ENCODE measurements at places on chromosomes 7 and 10.
A peak's percentile ranks its signal among the peaks of the same experiment; 100 is the strongest.

GRCh38 chr7:68707159-68707558 is 891.1 kb upstream of the AUTS2 start:
- no peak for DNase-seq

DNA sequence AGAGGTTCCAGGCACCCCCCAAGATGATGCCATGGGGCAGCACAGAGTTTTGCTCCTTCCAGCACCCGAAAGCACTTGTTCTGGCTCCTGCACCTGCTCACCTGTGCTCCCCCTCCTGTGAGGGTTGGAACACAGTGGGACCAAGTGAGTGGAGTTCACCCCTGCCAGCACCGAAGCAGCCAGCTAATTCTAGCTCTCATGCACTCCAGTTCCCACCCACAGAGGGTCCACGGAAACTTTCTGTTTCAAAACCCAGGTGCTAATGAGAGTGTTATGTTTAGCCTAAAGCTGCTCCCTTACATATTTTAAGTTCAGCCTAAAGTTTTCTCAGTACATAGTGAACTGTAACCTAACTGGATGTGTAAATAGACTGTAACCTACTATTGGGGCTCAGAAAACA is 42.6 kb upstream of the SLC35G1 start:
- DNase-seq = no peak

DNA sequence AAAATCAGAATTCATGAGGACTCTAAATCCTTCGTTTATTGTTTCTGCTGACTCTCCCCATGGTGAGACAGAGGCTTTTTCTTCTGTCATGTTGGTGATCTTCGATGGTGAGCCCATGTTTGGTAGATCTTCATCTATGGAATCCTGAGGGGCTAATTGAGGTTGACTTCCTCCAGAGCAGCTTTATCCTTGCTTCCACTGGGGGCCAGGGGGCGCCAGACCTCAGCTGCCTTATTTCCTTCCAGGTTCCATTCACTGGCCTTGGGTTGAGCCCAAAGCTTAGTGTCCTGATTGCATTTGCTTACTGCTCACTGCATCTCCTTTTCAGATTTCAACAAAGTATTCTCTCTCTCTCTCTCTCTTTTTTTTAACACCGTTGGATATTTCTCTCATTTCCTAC is 80.7 kb downstream of the GCC1 start:
- DNase-seq = no peak

DNA sequence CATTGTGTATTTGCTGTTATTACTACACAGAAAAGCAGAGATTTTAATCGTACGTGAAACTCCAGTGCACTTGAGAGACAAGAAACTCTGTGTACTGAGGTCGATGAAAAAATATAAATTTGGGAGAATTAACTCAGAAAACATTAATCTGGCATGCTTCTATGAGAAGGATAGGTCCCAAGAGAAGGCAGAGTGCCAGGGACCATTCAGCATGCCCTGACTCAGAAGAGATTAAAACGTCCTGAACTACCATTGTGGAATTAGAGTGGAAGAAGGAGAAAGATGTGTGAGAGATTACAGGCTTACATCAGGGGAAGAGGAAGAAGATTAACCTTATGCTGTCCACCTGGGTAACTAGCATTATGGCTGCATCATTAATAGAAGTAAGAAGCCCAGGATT is 72.4 kb downstream of the REEP3 start:
- no peak for DNase-seq

DNA sequence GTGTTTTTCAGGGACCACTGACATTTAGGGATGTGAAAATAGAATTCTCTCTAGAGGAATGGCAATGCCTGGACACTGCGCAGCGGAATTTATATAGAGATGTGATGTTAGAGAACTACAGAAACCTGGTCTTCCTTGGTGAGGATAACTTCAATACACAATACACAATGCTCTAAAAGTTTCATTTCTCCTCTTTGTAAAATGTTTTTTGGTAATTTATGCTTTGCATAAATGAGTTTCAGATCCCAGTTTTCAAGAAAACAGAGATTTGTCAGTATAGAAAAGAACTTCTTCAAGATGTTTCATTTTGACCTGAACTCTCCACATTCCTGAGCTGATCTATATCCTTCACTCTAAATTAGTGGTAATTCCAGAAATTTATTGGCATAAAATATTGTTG is 14.2 kb downstream of the ZNF92 start:
- DNase-seq = no peak

- no peak for DNase-seq
These were observed 22.7 kb upstream of the TM9SF3 start for GRCh38 chr10:96609510-96609909.

DNA sequence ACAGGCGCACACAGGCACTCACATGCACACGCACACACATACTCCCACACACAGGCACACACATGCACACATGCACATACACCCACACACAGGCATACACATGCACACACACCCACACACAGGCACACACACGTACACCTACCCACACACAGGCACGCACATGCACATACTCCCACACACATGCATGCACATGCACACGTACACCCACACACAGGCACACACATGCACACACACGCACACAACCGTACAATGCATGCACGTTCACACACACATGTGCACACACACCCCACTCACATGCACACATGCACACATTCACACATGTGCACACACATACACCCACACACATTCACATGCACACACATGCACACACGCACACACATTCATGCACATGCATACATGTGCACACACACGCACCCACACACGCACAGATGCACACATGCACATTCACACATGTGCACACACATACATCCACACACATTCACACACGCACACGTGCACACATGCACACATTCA is 59.3 kb downstream of the MKI67 start:
- DNase-seq = no peak

- DNase-seq = peak; percentile 21
These were observed 55.8 kb upstream of the LANCL2 start for GRCh38 chr7:55309040-55309991.

- no peak for DNase-seq
These were observed 212.2 kb upstream of the NRG3 start for GRCh38 chr10:81662837-81663236.

DNA sequence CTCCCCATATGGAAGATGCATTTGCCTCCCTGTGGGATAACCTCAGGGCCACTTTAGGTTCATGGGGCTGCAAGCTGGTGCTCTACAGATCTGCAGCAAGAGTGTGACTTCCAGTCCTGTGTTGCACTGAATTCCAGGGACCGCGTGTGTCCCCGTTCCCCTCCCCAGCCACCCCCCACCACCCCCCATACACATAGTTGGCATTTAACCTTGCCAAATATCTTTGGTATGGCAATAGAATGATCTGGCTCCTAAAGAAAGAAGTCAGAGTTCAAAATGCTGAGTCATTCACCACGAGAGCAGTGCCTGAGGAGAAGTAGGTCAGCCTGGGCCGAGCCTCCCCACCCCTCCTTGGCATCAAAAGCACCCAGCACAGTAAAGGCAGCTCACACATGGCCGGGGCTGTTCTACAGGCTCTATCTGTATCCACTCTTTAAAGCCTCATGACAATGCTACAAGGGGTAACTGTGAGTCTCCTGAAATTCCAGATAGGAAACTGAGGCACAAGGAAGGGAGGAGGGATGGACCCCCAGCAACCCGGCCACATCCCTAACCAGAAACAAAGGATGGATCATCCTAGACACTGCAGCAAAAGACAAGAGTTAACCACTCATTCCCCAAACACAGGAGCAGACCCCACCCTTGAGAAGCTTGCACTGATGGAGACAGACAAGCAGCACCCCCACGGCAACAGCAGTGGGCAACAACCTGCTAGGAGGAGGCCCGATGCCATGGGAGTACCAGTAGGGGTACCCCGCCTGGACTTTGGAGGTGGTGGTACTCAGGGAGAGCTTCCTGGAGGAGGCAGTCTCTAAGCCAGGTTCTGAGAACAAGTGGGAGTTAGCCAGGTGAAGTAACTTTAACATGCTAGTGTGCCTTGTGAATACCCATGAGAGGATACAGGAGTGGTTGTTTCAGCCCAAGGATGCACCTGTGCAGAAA is 70.3 kb upstream of the NANOS1 start:
- DNase-seq = no peak

GRCh38 chr10:118542745-118543144 is 52.7 kb downstream of the PRLHR start:
- no peak for DNase-seq

DNA sequence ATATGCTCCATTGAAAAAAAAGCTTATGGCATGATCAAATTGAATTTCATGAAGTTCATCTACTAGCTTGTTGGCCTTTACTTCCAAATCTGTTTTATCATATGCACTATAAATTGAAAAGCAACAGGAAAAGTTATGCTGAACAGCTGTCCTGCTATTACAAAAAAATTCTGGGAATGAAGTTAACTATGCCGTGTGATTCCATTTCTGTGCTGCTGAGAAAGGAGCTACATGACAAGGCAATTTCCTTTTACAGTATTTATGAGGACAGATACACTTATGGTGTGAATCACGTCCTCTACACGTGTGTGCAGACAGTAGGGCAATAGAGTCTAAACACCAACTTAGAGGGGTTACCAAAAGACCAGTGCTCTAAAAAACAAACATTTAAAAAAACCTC is 426.5 kb upstream of the AKR1E2 start:
- no peak for DNase-seq

DNA sequence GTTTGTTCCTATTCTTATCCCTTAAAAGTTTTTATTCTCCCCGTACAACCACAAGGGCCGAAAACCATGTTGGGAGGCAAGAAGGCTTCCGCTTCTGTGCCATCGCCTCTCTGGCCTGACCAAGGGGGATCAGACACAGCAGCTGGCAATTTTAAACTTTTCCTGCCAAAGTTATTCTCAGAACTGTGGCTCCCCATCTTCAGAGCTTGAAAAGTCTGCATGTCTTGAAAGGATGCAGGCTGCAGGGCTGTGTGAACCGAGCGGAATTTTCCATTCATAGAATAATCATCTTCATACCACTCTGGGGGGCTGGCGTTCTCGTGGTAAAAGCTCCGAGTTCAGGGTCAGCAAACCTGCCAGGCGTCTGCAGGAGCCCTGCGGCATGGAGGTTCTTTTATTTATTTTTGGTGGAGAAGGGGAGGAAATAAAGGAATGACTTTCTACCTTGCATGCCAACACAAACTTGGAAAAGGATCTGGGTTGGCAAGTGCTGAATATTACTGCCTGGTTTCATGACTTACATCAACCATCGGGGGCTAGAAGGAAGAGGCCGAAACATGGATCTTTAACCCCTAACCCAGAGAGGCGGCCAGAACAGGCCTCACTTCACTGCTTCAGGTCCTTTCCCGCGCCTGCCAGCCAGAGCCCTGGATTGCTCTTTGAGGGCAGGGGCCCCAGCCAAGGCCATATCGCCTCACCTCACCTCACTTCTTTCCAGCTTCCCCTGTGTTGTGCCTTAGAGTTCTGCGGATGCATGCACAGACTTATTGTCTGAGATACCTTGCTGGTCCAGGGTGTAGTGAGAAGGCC is 3.0 kb upstream of the NANOS1 start:
- no peak for DNase-seq

DNA sequence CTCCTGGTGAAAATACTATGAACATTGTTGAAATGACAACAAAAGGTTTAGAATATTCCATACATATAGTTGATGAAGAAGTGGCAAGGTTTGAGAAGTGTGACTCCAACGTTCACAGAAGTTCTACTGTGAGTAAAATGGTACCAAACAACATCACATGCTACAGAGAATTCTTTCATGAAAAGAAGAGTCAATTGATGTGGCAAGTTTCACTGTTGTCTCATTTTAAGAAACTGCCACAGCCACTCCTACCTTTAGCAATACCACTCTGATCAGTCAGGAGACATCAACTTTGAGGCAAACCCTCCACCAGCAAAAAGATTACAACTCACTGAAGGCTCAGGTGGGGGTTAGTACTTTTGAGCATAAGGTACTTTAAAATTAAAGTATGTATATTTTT is 693.3 kb downstream of the GRID1 start:
- DNase-seq = no peak

GRCh38 chr7:44073664-44074348 is 8.4 kb upstream of the PGAM2 start:
- DNase-seq = peak; percentile 31

GRCh38 chr7:82839555-82839954 is 323.1 kb downstream of the PCLO start:
- no peak for DNase-seq

DNA sequence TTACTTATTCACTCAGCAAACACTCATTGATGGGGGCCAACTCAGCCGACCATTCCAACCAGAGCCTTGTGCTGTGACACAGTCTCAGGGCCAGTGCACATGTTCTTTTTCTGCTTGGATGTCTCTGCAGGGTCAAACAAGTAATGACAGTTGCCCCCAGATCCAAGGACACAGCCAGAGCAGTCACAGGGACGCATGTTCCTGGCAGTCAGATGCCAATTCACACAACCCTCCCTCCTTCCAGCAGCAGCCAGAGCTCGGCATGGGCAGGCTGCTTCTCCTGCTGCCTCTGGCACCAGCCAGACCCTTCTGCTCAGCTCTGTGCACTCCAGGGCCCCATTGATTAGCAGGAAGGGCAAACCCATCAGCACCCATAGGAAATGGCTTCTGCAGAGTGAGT is 20.3 kb downstream of the DRGX start:
- DNase-seq = no peak

DNA sequence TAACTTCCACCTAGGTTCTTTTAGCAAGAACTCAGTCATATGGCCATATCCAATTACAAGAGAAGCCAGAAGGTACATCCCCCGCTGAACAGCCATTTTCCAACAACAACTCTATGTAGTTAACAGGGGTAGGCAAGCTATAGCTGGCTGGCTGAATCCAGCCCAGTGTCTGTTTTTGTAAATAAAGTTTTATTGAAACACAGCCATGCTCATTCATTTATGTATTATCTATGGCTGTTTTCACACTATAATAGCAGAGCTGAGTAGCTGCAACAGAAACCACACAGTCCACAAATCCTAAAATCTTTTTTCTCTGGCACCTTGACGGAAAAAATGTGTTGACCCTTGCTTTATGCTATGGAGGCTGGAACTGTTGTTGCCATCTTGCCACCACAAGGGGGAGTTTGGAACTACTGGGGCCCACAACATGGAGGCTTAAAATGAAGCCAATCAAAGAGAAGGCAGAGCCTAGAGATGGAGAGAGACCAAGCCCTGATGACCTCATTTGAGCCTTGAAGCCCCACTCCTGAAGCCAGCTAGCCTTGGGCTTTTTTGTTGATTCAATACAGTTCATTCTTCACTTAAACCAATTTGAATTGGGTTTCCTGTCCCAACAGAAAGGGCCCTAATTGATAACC is 33.3 kb upstream of the XPNPEP1 start:
- no peak for DNase-seq

Data from activated CD4-positive, CD25-positive, alpha-beta regulatory T cell (primary cell).